ENCODE measurements at places on chromosomes 5 and 9. TPM values are rescaled to one million over a fixed set of nuclear protein-coding genes. Genes with fewer than 3 reads are reported as not detected.

GRCh38 chr9:76153339-76153738 is 240.9 kb downstream of the RFK start:
- no peak overlapping the region for H3K4me3 ChIP-seq
- no peaks in the 10 kb centered on the region for H3K36me3 ChIP-seq
- no peak overlapping the region for H3K27ac ChIP-seq

- H3K27me3 ChIP-seq = no peaks in the 10 kb centered on the region
- H3K36me3 ChIP-seq = peaks cover 2% of the 10 kb centered on the region
- H3K4me1 ChIP-seq = no peaks in the 10 kb centered on the region
- DNase-seq = no peak
- H3K27ac ChIP-seq = no peak overlapping the region
These were observed 47.9 kb upstream of the FKTN start for GRCh38 chr9:105510024-105510423.

- no peak overlapping the region for H3K27ac ChIP-seq
- no peaks in the 10 kb centered on the region for H3K36me3 ChIP-seq
- H3K27me3 ChIP-seq = peaks cover 2% of the 10 kb centered on the region
- DNase-seq = no peak
- H3K4me3 ChIP-seq = no peak overlapping the region
These were observed 322.0 kb downstream of the NTRK2 start for GRCh38 chr9:84991514-84991870.

DNA sequence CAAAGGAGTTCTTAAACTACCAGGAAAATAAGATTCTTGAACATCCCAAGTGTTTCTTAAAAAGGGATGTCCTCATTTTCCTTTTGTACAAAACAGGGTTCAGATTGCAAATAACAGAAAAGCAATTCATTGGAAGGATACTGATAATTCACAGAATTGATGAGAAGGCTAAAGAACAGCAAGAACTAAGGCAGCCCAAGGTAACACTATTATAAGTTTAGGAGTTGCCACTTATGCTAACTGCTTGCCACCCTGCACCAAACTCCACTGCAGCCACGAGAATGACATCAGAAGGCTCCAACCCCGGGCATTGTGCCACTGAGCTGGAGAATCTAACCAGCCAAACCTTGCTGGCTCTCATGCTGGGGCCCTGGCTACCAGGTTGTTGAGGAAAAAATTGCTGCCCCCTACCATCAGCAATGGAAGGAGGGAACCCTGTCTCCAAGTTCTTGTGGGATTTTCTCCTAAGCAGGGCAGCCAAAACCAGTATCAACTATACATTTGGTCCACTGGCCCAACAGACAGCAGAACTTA is 123.4 kb downstream of the ARL15 start:
- no peak overlapping the region for H3K4me3 ChIP-seq
- DNase-seq = no peak
- peaks cover 2% of the 10 kb centered on the region for H3K4me1 ChIP-seq
- no peak overlapping the region for H3K27ac ChIP-seq

- no peak for DNase-seq
- H3K36me3 ChIP-seq = no peaks in the 10 kb centered on the region
- no peak overlapping the region for H3K27ac ChIP-seq
- H3K4me1 ChIP-seq = no peaks in the 10 kb centered on the region
- no peak overlapping the region for H3K4me3 ChIP-seq
- H3K27me3 ChIP-seq = no peaks in the 10 kb centered on the region
These were observed 18.7 kb upstream of the ITGA1 start for GRCh38 chr5:52769061-52769460.

The ATOX1 gene
- polyA plus RNA-seq = 225 TPM
